Stimulated activated CD4-positive, alpha-beta T cell treated with anti-CD3 and anti-CD28 coated beads, Interleukin-1b, Interleukin-23, amount 100 ng/mL, for 48 hours (primary cell): ENCODE measurements at places on chromosomes 6 and 20.

- DNase-seq: no peak
These were observed 187.7 kb upstream of the PRSS16 start for GRCh38 chr6:27059621-27060425.

- no peak for DNase-seq
These were observed 58.8 kb downstream of the REV3L start for GRCh38 chr6:111423960-111424846.

DNA sequence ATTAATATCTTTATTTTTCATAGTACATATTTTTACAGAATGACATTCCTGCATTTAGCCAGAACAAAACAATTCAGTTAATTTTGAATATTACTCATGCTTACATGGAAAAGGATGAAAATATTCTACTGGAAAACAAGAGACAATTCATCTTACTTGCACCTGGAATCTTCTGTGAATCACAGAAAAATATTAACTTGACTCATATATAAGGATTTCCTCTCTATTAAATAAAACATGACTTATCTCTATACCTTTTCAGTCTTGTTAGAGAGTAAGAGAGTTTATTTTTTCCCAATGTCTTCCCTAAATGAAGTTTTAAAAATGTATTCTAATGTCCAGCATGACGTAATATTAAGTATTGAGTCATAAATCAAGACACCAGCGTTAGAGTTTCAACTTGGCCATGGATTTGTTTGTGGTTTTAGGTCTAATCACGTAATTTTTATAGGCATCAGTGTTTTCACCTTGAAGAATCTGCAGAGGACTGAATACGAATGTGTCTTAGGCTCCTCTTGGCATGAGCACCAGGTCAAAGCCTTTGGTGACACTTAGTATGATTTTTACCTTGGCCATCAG is 445.1 kb upstream of the JAG1 start:
- DNase-seq: no peak

DNA sequence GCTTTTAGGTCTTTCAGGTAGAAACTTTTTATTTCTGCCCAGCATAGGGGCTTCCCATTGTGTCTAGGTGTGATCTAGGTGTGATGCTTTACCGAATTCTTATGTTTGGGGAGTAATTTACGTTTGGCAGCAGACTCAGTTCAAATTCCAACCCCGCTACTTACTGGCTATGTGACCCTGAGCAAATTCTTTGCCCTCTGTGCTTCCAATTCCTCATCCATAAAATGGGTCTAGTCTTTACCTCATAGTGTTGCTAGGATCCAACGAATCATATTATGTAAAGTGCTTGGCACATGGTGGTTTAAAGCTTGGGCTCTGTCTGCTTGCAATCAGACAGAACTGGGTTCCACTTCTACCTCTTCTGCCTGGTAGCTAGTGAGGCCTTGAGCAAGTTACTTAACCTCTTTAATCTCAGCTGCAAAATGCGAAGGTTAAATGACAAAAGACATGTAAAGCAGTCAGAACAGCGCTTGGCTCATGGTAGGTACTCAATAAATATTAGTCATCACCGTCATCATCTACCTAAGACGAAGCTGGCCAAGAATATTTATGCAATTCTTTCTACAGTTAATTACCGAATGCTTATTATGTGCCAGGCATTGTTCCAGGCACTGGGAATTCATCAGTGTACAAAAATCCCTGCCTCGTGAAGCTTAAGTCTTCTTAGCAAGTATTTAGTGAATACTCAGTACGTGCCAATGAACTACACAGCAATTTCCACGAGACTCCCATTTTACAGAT is 1.0 kb downstream of the NSFL1C start:
- no peak for DNase-seq

DNA sequence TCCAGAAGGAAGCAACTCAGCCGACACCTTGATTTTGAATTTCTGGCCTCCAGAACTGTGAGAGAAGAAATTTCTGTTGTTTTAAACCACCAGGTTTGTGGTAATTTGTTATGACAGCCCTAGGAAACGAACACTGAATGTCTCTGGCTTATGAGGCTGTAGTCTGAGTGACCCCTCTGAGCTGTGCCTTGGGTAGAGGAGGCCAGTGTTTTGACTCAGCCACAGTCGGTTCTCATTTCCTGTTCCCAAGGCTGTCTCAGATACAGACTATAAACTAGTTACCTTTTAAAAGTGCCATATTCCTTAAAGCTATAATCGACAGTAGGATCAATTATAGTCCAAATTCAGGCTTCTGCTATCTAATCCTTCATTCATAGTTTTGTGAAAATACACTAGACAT is 391.2 kb upstream of the MAP3K7 start:
- DNase-seq: no peak

DNA sequence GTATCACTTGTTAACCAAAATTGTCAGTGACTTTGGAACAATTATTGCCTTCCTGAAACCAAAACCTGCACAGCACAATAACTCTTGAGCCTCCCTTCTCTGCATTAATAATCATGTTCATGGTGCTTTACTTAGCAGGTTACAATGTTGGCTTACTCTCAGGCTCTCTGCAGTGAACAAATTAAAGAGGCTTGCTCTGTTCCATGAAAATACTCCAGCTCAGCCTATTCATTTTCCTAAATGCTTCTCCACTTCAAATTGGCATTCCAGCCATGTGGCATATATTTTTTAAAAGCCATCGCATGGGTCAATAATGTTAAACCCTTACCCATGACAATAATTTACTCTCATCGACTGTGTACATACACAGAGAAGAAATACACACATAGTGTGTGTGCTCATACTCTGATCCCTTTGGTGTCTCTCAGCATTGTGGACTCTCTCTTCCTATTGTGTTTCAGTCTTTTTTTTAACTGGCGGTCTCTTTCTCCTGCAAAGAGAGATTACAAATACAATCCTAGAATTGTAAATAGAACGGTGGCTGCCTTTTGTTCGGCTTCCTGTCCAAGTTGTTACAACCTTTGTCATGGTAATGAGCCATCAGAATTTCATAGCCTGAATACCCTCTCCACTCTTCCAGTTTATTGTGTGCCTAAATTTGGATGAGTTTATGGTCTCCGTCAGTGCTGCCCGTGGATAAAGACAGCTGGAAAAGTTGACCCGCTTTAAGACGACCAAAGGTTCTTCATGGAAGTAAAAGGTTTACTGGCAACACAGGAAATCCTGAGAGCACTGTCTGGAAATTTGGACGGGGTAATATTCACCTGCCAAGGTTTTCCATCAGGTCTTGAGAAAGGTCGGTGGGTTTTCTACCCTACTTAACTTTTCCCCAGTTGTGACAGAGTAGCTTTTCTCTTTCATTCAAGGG is 263.6 kb downstream of the CD83 start:
- no peak for DNase-seq

DNA sequence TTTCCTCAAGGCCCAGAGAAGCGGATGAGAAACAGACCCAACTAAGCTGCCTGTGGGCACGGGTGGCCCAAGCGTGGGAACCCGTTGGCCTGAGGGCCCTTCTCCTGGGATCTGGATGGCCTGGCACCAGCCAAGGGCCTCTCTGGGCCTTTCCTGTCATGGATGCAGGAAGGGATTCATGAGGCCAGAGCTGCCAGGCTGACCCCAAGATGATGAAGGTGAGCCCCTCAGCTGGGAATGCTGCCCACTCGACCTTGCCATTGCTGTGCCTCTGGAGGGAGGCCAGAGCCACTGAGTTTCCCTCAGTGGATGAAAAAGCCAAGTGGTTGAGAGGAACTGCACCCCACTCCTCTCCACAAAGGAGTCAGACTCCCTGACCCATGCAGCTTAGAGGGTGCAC is 171.2 kb downstream of the VEGFA start:
- DNase-seq: no peak

GRCh38 chr20:61346996-61347395 is 94.9 kb downstream of the CDH4 start:
- DNase-seq: no peak

DNA sequence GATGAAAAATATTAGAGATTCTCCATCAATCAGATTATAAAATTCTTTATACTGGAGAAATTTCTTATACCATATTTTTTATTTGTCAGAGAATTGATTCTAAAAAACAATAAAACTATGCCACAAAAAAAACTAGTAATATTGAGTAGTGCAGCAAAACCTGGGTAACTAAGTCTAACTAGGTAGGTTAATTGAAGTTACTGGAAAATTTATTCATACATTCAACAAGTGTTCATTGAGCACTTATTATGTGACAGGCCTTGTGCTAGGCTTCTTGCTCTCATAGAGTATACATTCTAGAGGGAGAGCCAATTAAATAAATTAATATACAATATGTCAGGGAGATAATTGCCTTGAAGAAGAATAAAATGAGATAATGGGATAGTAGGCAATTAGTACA is 189.4 kb downstream of the EYA4 start:
- no peak for DNase-seq

GRCh38 chr20:23013429-23013828 is 21.7 kb upstream of the SSTR4 start:
- no peak for DNase-seq

DNA sequence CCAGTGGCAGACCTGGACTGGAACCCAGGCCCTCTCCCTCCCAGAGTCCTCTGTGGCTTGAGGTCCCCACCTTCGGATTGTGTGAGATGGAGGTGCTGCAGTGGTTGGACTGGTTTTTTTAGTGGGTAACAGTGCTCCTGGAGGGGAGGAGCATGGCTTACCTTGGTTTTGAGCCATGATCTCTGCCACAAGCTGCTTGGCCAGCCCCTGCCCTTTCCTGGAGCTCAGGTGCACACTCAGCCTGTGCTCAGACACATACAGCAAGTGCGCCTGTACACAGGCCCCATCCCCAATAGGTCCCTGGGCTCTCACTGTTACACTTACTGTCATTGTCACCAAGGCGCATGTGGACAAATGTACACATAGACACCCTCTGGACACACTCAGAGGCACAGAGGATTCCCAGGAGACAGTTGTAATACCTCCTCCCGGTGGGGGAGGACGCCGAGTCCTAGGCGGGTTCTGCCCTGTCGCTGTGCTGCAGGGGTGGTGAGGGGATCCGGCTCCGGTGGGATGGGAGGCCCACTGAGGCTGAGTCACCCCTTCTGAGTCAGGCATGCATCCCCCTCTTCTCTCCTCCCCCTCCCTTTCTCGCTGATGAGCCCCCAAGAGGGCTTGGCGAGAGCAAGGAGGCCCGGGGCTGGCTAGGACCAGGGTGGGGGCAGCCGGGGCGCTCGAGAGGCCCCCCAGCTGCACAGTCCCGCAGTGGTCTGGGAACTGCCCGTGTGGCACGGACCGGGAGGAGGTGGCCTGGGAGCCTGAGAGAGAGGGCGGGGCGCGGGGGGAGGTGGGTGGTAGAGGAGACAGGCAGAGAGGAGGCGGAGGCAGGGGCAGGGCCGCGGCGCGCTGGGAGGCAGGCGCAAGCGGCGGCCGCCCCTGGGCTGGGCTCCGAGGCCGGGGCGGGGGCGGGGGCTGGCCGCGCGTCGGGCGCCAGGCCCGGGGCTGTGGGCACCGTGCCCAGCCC is 522 bp upstream of the EPB41L1 start:
- DNase-seq: no peak

GRCh38 chr20:40176098-40176841 is 512.8 kb downstream of the MAFB start:
- no peak for DNase-seq

DNA sequence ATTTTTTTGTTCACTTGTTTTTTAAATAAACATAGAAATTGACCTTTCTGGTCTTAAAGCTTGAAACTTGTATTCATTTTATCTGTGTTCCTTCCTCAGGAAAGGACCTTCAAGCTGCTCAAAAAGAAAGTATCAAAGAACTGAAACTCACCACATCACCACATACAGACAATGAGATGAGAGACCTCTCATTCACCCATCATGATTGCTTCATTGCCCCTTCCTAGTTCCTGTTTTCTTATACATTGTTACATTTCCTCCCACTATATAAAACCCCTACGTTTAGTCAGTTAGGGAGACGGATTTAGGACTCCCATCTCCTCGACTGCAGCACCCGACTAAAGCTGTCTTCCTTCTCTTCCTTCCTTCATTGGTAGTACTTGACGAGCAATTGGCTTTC is 180.5 kb upstream of the OPRM1 start:
- no peak for DNase-seq

DNA sequence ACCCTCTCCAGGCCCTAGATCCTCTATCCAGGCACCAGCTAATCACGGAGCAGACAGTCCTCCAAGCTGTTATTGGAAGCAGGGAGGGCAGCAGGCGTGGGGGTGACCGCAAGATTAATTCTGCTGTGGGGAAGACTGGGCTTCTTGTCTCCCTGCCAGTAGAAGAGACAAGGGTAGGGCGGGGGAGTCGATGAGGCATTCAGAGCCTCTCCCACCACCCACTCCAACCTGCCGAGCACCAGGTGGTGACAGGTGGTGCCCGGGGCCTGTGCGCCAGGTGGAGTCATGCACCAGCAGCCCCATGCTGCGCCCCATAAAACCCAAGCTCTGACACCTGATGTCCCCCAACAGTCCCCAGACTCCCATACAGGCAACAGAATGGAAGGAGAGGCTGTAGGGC is 89.6 kb downstream of the CDH22 start:
- no peak for DNase-seq

DNA sequence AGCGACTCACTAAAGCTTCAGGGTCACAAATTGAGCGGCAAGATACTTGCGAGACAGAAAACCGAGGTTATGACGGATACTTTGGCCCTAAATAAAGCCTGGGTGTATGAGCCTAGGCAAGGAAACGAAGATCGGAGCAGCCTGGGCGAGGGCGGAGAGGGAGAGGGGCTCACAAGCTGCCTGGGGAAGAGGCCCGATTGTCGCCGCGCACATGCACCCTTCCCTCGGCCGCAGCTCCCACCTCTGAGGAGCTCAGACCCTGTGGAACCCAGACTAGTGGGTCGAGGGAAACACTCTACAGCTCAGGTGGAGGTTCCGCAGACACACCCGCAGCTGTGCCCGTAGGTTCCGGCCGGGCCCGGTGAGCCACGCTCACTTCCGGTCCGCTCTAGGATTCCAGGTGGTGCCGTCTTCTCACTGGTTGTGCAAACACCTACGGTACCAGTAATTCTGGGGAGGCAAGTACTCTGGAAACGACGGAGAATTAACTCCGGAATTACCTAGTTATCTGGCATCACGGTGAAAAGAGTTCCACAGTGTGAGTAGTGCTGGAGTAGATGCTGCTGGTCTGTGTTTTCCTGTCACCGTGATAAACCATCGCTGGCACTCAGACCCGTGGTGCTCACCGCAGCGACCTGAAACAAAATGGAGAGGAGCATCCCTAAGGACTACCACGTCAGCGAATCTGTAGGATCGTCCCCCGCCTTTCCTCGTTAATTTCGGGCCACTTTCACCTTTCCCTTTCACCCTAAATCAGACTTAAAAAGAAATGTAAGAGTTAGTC is 61.5 kb downstream of the GPX5 start:
- peak; percentile 80 for DNase-seq

- no peak for DNase-seq
These were observed 41.8 kb downstream of the SSR1 start for GRCh38 chr6:7271205-7271534.

GRCh38 chr20:1939270-1939595 is 44.0 kb downstream of the SIRPA start:
- no peak for DNase-seq
